ENCODE measurements at places on chromosomes 7 and 10.
A peak's percentile ranks its signal among the peaks of the same experiment; 100 is the strongest.

DNA sequence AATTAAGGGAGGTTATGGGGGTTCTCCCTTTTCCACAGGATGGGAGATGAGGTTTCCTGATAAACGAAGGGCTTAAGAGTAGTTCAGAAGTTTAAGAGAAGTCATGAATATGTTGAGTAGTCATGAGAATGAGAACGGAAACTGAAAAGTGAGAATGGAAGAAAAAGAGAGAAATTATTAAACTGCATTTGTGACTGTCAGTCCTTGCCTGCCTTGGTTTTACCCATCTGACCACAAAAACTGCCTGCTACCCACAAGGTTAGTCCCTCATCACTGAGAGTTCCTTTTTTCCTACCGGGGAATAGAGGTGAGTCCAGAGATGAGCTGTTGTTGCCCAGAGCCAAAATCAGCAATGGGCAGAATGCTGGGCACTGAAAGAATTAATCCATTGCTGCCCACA lies 174.1 kb upstream of the BET1 start:
- DNase-seq: no peak

GRCh38 chr10:116771959-116772585 lies 29.7 kb upstream of the HSPA12A start:
- DNase-seq: no peak

GRCh38 chr7:6651851-6652445 lies 14.8 kb downstream of the ZNF316 start:
- no peak for DNase-seq

DNA sequence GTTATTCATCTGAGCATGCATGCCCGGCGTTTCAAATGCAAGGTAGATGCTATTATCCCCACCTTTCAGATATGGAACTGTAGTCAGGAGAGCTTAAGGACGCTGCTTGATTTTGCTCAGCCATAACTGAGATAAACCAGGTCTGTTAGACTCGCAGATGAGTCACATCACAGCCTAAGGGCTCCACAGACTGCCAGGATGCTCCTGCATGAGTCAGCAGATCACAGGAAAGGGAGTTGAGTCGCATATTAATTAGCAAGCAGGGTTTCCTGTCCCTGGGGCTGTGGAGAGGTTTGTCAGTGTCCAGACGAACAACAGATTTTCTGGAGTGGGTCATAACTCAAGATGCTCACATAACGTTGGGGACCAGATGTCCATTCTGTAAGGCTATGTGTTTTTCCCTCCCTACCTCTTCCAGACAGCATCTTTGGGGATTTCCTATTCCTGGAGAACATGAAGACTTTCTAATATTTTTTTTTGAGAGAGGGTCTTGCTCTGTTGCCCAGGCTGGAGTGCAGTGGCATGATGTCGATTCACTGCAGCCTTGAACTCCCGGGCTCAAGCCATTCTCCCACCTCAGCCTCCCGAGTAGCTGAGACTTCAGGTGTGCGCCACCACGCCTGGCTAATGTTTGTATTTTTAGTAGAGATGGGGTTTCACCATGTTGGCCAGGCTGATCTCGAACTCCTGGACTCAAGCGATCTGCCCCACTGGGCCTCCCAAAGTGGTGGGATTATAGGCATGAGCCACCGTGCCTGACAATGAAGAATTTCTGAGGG lies 36.7 kb downstream of the PFKFB3 start:
- DNase-seq: no peak

DNA sequence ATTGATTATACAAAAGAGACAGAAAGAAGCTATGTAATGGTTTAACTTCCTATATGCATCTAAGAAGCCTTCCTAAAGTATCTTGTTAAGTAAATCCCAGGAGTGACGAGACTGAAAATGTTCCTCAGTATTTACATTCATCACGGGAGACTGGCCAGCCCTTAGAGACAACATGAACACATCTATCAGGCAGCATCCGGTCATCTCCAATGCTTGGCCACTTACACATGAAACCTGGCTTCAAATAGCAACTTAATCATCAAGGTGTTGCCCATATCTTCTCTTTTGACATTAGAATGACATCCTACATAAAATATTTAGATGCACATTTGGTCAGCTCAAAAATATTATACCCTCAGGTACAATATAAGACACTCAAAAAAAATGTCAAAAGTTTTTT lies 33.8 kb downstream of the ERCC6 start:
- DNase-seq: no peak

DNA sequence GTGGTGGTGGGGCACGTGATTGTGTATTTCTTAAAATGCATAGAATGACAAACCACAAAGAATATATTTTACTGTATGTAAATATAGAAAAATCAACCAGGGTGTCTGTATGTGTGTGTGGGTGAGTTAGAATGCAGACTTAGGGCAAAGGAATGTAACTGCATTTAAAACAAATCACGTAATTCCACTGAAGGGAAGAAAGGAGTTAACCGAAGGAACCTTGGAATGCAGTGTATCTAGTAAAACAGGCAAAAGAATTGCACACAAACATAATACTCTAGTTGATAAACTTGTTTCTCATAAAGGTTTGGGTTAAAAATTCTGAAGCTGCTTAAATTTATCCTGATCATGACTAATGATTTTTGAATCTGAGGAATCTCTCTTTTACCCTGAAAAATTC lies 134.9 kb downstream of the ADRA2A start:
- no peak for DNase-seq

GRCh38 chr10:71756311-71757191 lies 16.8 kb downstream of the VSIR start:
- no peak for DNase-seq

DNA sequence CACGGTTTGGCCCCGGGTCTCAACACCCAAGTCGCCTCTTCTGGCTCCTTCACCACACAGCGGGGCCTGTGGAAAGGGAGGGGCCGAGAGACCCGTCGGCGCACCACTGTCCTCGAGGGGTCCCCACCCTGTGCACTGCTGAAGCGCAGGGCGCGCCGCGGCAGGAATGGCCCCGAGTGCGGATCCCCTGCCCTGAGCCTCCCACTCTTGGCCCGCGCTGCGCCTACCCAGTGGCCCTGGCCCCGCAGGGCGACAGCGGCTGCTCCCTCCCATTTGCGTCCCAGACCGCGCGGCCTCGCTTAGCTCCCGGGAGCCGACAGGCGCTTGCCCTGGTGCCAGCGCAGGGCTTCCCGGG lies 2.1 kb upstream of the SFMBT2 start:
- peak; percentile 64 for DNase-seq
